ENCODE measurements at places on chromosomes 5 and 9.

GRCh38 chr5:24609706-24610105 lies 35.1 kb downstream of the CDH10 start:
- no peak for DNase-seq

DNA sequence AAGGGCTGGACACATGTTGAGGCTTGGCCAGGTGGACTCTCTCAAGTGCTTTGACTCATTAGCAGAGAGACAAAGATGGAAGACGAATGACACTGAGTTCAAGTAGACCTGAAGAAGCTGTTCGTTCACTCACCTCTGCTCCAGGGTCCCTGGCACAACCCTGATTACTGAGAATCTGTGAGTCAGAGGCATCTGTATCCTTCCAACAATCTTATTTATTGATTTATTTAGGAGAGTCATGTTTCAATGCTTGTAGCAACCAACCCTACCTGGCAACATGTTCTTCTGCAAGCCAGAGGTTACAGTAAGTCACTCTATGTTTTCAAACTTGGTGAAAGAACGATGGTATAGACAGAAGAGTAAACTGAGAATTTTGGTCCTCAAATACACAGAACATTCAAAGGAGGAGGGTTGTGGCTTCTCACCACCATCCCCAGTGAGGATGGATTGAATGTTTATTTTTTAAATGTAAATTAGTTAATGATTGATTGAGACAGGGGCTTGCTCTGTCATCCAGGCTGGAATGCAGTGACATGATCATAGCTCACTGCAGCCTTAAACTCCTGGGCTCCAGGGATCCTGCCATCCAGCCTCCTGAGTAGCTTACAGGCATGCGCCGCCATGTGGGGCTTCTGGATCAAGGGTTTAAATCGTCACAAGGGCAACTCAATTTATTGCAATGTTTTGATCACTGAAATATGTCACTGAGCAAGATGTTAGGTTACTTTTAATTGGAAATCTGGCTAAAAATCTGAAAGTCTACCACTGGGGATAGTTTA lies 55.7 kb upstream of the CARTPT start:
- DNase-seq: no peak

DNA sequence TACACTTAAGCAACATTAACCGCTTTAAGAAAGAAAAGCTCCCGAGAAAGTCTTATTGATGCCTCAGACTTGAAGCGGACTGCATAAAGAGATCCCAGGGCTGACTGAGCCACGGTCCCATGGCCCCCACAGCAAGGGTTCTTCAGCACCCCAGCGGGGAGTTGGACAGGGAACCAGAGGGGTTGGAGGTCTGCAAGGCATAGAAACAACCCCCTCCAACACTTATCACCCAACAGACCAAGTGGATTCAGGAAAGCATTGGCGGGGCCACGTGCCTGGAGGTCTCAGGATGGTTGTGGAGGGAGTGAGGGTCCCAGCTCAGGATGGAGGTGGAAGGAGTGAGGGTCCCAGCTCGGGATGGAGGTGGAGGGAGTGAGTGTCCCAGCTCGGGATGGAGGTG lies 143.7 kb upstream of the IRX2 start:
- DNase-seq: no peak

GRCh38 chr5:141686648-141687416 lies 4.8 kb upstream of the ARAP3 start:
- DNase-seq: no peak

DNA sequence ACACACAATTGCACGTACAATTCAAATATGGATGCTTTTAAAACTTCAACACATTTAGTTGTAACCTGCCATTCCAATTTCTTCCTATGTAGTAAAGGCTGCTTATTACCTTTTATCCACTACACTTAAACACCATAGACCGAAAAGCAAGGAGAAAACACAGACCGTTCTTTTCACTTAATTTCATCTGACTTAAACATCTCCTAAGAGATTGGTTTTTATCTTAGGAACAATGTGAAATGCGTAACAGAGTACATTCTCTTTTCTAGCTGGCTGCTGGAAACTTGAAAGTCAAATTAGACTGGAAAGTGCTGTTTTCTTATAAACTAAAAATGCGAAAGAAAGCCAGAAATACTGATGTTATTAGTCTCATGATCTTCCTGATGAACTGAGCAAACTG lies 241.8 kb downstream of the MLLT3 start:
- DNase-seq: no peak

DNA sequence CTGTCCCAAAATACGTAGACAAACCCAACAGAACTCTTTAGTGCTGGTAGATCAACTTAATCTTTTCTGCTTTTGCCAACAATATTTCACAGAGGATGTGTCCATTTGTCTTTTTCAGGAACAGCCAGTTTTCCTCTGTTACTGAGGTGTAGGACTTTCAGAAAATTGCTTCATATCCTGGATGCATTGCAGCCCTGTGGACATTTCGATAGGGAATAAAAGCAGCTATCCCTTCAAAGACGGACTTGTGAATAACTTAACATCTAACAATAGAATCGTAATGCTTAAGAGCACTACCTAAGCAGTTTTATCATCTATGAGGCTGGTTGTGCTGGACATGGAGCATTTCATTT lies 59.7 kb downstream of the PCSK1 start:
- no peak for DNase-seq

- DNase-seq: no peak
Measured at GRCh38 chr5:106860398-106861044, 810.2 kb downstream of the EFNA5 start.

DNA sequence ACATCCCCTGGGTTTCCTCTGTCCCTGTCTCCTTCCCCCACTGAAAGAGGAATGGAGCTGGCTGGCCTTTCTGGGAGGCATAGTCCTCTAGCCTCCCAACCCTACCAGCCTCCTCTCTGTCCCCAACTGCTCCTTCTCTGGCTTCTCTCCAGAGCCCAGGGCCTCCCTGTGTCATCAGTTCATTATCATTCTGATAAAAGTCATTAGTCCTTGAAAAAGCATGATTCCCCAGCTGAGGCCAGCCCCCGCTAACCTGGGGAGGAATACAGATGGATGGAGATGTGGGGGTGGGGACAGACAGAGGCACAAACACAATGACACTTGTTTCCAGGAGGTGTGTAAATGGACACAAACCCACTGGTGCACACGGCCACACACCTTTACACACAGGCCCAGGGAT lies 73.6 kb upstream of the HSPA9 start:
- no peak for DNase-seq

- DNase-seq: no peak
Measured at GRCh38 chr5:175921061-175921730, 46.9 kb downstream of the THOC3 start.

DNA sequence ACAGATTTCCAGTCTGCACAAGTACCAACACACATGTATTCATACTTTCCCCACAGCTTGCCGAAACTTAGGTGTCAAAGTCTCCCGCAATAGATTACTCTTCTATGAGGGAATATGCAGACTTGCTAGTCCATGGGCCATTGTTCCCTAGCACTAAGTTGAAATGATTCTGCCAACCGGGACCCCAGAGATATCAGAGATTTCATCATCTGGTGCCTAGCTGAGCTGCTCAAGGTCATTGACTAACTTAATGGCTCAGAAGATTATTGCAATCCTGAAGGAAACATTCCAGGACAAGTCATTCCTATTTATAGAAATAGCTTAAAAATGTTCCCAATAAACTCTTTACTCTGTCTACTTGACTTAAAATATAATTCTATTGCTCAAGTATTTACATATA lies 202.6 kb downstream of the PIK3R1 start:
- no peak for DNase-seq

DNA sequence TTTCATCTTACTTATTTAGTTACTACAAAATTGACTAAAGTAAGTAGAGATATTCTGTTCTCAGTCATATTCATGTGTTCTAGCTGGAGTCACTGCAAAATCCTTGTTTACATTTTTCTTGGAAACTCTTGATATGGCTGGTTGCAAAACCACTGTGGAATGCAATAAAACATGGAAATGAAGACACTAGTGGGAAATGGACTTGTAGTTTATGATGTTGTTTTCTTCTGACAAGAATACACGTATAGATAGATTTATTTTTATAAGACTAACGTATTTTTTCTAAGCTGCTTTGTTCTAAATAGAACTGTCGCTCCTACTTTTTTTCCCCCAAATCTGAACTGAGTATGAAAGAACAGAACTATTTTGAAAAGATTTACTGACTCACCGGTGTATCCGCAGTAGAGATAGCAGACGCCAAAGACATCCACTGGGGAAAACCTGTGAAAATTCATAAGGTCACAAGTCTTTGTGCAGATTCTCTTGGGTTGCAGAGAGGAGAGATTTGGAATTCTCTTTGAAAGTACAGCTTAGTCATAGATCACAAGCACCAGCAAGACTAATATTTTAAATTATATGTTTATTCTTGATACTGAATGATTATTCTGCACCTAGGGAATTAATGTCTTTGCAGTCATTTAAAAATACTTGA lies 119.6 kb upstream of the TAF11L2 start:
- DNase-seq: no peak

- DNase-seq: no peak
Measured at GRCh38 chr5:151587796-151588555, 3.2 kb downstream of the FAT2 start.

DNA sequence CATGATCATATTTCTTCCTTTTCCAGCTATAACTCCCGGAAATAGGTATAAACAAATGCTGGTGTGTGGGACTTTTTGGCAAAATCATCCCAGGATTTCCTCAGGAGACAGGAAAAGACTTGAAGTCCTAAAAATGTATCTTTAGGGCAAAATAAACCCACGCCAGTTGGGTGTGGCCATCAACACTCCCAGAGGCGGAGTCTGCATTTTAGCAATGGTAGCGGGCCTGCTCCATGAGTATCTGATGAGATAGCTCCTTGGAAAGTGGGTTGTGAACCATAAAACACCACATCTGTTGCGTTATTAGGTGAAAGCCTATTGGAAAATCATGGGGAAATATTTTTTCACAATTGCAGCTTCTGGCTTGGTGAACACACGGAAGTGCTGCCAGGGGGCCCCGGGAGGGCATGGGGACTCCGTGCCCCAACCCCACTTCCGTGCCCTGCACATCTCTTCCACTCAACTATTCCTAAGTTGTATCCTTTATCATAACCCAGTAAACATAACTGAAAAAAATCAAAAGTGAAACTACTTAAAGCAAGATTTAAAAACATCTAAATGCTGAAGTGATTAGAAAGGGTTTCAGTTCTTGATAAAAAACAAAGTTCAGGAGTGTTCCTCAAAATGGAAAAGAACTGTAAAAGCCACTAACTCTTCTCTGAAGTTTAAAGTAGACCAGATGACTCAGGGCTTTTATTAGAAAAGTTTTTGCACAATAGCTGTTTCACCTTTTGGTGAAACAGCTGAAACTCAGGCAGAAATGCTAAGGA lies 111.2 kb downstream of the LRRC70 start:
- DNase-seq: no peak

DNA sequence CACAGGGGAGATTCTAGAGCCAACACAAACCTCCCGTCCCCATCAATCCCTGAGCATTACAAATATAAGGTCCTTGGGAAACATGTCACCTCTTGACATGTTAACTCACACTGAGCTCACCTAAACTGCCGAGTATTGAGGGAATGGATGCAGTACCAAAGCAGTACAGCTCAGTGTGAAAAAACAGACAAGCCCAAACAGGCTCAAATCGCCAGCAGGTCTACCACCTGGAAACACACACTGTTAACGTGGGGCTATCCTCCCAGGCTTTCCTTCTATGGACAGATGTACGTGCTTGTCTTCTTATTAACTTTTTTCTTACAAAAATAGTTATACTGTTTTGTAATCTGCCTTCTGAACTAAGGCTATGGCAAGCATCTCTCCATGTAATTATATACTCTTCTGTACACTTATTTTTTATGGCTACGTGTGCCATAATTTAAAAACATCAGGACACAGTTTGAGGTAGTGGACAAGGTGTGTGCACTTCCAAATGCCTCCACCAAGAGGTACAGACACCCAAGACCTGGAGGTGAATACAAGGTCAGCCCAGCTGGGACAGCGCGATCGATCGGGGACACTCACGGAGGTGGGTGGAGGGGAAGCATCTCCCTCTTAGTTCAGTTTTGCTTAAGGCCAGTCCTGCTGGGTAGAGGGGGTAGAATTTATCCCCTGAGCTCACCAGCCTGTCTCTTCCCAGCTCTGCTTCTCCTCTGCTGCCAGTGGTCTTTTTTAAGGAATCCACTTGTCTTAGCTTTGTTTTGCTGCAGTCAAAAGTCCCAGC lies 76.5 kb downstream of the DAP start:
- DNase-seq: no peak

- peak; percentile 40 for DNase-seq
Measured at GRCh38 chr9:109894921-109895758, 115.1 kb downstream of the PALM2AKAP2 start.

DNA sequence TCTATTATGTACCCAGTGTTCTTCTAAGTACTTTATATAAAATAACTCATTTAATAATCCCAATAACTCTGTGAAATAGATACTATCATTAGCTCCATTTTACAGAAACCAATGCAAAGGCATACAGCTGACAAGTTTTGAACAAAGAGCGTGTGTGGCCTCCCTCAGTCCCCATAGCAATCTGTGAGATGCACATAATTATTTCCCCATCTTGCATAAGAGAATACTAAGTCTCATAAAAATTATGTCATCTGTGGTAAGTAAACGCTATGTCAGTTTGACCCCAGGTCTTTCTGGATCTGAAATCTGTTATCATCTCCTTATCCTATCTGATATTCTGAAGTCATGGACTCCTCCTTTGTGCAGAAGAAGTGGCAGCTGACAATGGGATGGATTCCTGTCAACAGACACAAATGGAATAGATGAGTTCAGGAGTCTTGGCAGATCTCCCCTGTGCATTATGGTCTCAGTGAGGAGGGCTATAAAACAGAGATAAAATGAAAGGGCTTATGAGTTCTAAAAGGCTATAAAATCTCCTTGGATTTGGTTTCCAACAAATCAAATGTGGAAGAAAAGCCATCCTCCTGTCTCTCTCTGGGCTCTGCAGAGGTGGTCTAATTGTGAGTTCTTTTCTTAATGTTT lies 162.5 kb upstream of the TLE4 start:
- no peak for DNase-seq

GRCh38 chr9:36035006-36035405 lies 1.7 kb upstream of the RECK start:
- DNase-seq: no peak

GRCh38 chr5:63963080-63963735 lies 963 bp upstream of the HTR1A start:
- peak; percentile 56 for DNase-seq

GRCh38 chr5:179973391-179973790 lies 65.7 kb upstream of the TBC1D9B start:
- no peak for DNase-seq

GRCh38 chr5:15752663-15753285 lies 252.8 kb downstream of the FBXL7 start:
- DNase-seq: no peak

GRCh38 chr5:134492568-134492967 lies 32.9 kb upstream of the JADE2 start:
- no peak for DNase-seq

DNA sequence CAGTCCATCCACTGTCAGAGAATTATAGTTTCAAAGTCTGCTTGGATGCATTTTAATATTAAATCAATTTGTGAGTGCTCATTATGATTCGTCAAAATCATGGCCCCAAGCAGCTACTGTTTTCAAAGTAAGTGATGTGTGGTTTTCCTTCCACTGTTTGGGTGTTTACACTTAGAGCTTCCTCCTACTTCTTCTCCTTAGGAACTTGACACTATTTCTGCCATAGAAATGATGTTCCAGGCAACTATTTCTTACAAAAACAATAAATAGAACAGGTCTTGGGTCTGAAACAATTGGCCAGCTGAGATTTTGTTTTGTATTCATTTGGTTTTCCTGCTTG lies 132.8 kb upstream of the RAI14 start:
- no peak for DNase-seq

Data from astrocyte of the cerebellum (primary cell).